ENCODE measurements at places on chromosomes 5 and 9.
A peak's percentile ranks its signal among the peaks of the same experiment; 100 is the strongest.

DNA sequence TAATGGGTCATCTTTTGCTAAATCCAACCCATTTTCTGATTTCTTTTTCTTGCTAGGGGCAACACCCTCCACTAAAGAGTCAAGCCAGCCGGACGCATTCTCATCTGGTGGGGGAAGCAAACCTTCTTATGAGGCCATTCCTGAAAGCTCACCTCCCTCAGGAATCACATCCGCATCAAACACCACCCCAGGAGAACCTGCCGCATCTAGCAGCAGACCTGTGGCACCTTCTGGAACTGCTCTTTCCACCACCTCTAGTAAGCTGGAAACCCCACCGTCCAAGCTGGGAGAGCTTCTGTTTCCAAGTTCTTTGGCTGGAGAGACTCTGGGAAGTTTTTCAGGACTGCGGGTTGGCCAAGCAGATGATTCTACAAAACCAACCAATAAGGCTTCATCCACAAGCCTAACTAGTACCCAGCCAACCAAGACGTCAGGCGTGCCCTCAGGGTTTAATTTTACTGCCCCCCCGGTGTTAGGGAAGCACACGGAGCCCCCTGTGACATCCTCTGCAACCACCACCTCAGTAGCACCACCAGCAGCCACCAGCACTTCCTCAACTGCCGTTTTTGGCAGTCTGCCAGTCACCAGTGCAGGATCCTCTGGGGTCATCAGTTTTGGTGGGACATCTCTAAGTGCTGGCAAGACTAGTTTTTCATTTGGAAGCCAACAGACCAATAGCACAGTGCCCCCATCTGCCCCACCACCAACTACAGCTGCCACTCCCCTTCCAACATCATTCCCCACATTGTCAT, 72.0 kb downstream of the NUP214 start:
- DNase-seq: no peak

DNA sequence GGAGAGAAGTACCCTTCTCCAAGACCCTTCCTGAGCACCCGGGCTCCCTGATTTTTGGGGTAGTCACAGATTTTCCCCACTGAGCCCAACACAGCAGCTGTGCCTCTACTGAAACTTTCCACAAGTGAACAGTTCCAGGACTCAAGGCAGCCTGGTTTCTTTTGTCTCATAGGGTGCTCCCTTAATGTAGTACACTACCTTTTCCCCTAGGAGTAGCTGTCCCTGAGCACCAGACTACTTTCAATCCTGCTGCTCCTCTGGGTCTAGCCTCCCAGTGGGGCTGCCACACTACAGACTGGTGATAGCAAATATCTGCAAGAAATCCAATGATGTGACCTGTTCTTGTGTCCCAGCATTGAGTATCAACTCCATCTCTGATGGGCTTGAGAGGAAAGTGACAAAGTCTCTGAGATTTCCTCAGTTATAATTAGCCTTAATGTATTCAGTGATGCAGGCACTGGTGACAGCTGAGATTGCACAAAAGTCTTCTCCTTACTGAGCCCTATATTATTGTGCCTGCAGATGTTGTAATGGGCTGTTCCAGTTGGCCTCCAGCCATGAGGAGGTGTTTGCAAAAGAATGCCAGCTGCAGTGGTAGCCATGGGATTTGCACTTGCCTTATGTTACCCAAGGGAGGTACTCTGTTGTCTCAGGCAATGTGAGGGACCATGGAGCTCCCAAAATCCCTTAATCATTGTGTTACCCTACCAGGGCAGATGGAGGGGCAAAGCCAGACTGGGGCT, 1802.5 kb downstream of the EFNA5 start:
- no peak for DNase-seq

DNA sequence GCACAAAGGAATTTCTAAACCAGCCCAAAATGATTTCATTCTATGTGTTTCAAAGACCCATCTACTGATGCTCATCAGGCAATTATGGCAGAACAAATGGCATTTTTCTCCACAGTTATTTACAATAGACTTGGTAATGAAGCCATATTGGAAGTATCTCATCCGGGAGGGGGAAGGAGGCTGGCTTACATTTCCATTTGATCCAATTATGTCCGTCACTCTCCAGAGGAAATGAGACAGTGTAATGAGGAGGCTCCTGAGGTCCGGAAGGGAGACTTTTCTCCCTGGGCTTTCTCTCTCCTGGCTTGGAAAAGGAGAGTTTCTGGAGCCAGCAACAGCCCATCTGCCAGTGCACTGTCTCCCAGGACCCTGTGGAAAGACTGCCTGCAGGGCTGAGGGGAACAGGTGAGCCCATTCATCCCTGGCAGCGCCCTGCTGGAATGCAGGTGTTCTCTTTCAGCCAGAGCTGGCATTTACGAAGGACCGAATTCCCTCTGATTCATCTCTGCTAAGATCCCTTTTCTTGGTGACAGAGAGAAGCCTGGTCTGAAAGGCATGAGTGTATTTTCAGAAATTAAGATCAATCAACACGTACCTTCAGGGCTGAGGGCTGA, 54.9 kb upstream of the SAP30L start:
- no peak for DNase-seq

- DNase-seq: no peak
Observed at GRCh38 chr9:123816817-123817472, 113.0 kb downstream of the DENND1A start.

DNA sequence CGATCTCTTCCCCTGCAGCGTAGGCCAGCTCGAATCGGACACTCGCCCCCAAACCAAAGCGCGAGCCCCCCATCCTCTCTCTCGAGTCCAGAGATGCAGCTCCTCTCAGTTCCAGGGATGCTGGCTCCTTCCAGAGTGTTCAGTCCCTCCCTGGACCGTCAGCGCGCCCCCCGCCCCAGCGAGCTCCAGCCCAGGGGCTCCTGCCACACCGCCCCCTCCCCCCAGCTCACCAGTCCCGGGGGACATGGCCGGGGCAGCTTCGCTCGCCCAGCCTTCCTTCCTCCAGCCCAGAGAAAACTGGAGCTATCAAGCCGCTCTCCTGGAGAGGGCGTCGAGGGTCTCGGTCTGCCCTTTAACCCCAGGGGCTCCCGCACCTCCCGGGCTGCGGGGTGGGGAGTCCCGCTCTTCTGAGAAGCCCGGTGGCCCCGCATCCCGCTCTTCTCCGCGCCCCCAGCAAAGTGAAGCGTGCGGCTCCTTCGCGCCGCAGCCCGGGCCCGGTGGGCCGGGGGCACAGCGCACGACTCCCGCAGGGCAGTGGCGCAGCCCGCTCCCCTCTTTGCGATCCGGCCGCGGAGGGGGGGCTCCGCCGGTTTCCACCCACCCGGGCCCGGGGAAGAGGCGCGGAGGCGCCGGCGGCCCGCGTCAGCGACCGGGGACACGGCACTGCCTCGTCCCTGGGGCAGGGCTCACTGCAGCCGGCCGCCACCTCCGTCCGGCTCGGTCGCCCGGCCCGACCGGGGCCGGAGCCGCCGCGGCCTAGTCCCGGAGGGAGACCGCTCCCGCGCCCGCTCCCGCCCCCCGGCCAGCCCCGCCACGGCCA, 587 bp downstream of the MIER3 start:
- peak; percentile 22 for DNase-seq

- DNase-seq: no peak
Observed at GRCh38 chr5:125510651-125511050, 764.2 kb upstream of the ZNF608 start.

Data from activated naive CD8-positive, alpha-beta T cell treated with anti-CD3 and anti-CD28 coated beads, Interleukin-2, amount 50 U/mL, for 24 hours (primary cell).